ENCODE measurements at places on chromosomes 5 and 9.

GRCh38 chr5:157359356-157360055 is 93.6 kb downstream of the CYFIP2 start:
- DNase-seq = no peak

GRCh38 chr9:121684381-121685145 is 33.1 kb downstream of the DAB2IP start:
- DNase-seq = no peak

DNA sequence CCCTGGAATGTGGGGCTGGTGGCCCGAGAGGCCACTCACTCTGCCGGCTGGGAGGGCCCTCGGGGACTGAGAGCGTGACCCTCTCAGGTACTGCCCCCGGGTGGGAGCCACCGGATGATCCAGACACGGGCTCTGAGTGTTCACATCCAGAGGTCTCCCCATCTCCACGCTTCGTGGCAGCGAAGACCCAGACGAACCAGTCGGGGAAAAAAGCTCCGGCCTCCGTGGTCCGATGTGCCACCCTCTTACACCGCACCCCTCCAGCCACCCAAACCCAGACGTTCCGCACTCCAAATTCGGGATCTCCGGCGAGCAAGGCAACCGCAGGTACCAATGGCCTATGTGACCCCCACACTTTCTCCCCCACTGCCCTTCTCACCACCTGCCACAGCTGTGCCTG is 49.5 kb downstream of the AMBP start:
- no peak for DNase-seq

DNA sequence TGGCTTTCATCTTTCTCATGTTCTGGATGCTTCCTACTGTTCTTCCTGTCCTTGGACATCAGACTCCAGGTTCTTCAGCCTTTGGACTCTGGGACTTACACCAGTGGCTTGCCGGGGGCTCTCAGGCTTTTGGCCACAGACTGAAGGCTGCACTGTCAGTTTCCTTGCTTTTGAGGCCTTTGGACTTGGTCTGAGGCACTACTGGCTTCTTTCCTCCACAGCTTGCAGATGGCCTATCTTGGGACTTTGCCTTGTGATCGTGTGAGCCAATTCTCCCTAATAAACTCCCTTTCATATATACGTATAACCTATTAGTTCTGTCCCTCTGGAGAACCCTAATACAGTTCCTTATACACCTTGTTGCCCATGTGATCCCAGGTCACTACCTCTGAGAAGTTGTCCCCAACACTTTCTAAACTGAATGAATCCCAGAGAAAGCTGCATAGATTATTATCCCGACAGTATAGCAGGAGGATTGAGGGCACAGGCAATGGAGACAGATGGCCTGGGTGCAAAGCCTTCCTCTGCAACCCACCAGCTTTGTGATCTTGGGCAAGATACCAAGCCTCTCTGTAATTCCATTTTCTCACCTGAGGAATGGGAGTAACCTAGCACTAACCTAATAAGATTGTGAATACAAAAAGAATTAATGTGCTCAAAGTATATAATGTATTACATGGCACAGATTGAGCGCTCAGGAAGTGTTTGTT is 449.6 kb upstream of the BRINP1 start:
- DNase-seq = no peak

All from CD4-positive, alpha-beta T cell treated with Interleukin-6 at 100 ng/mL for 8 hours (primary cell).